Cortex of kidney (tissue), 1 donor: ENCODE measurements at places on chromosomes 5 and 9.

GRCh38 chr5:38938424-38938823, 92.6 kb downstream of the OSMR start:
- DNase-seq, result no peak

- DNase-seq, result no peak
Observed at GRCh38 chr9:131755541-131756198, 15.8 kb upstream of the RAPGEF1 start.

- no peak for DNase-seq
Observed at GRCh38 chr9:87346061-87346665, 151.5 kb upstream of the DAPK1 start.

DNA sequence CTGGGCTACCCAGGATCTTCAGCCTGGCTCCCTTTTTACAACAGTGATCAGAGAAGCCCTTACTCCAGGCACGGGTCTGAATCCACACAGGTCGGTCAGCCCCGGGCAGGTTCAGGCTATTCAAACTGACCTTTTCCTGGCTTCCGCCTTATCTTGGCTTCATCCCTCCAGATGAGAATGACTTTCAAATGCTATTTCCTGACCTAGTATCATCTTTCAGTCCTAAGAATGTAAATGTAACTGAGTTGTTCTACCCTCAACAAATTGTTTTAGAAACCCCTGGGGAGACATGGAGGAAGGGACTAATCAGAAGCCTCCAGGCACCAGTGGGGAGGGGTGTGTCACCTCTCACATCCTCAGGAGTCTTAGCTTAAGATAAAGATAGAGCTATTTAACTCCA, 213.2 kb downstream of the EPB41L4A start:
- DNase-seq, result no peak

GRCh38 chr5:123943151-123943550, 431.2 kb downstream of the CSNK1G3 start:
- DNase-seq, result no peak

- no peak for DNase-seq
Observed at GRCh38 chr5:79990205-79990597, 861 bp downstream of the MTX3 start.

DNA sequence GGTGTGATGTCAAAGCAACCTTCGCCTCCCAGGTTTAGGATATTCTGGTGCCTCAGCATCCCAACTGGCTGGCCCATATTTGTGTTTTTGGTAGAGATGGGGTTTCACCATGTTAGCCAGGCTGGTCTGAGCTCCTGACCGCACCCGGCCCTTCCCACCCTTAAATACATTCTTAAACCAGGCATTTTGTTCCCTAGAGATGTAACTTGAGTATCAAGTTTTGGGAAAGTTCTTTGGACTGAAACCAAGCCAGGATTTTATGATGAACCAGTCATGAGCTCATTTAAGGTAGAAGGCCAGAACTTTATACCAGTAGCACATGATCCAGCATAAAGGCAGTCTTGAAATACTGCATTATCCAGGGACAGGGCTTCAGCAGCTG, 3.5 kb downstream of the RPL7A start:
- DNase-seq, result no peak

GRCh38 chr9:69877852-69878514, 57.4 kb downstream of the CFAP95 start:
- DNase-seq, result no peak

DNA sequence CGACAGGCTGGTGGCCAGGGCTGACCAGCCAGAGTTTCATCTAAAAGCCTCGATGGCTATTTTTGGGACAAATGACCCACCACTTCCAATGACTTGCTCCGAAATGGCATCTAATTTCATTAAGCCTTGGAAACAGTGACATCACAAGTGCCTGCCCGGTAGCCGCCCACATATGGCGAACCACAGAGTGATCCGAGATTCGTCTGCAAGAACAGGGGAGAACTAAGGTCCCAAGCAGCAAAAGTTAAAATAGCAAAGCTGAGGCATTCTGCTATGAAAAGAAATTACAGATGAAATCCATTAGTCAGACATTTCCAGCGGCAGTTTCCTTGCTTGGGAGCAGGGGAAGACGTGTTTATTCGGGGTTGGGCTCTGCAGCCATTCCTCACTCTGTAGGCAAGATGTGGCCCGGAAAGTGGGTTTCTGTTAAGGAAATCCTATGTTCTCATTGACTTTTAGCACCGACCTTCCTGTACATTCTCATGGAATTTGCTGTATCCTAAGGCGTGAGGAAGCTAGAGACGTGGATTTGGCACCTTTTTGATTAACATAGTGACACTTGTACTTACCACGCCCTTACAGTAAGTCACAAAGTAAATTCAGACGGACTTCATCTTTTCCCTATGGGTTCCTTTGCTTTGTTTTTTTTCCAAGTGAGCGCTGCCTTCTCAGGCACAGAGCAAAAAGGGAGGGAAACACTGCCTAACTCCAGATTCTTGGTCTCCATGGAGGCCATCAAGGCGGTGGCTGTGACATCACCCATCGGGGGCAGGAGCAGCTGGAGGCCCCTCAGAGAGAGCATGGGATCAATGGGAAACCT, 45.1 kb downstream of the ERGIC1 start:
- DNase-seq, result no peak

DNA sequence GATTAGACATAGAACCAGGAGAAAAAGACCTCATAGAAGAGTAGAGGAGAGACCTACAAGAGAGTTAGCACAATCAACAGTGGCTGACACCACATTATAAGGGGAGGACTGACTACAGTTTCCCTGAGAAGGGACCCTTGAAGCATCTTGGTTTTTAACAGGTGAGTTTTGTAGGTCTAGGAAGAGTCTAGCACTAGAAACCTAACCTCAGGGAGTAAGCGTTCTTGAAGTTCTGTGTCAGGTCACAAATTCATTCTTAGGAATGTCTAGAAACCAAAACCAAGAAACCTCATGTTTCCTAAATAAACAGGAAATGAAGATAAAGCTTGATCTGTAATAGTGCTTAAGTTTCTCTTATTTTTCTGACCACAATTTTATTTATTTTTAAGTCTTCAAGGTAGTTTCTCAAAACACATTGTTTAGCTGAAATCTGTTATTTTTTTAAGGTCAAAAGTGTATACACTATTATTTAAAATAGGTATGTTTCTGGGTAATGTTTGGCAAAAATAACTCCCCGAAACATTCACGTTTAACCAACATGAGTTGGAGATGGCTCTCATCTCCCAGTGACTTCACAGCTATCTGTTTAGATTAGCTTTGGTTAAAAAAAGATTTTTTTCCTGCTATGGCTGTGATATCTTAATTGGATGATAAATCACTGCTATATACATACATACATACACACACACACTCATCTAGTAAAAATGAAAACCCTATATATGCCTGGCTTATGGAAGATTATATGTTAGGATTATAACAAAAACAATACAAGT, 37.1 kb downstream of the MAP3K1 start:
- DNase-seq, result no peak
